IMR-90 (cell line): ENCODE measurements at places on chromosomes 4 and X.
A peak's percentile ranks its signal among the peaks of the same experiment; 100 is the strongest.

- peaks cover 7% of the 10 kb centered on the region for H3K27me3 ChIP-seq
- H3K36me3 ChIP-seq, result no peaks in the 10 kb centered on the region
- no peak overlapping the region for H3K4me3 ChIP-seq
- H3K27ac ChIP-seq, result no peak overlapping the region
- H3K4me1 ChIP-seq, result no peaks in the 10 kb centered on the region
Observed at GRCh38 chr4:24993551-24994080, 37.1 kb downstream of the LGI2 start.

DNA sequence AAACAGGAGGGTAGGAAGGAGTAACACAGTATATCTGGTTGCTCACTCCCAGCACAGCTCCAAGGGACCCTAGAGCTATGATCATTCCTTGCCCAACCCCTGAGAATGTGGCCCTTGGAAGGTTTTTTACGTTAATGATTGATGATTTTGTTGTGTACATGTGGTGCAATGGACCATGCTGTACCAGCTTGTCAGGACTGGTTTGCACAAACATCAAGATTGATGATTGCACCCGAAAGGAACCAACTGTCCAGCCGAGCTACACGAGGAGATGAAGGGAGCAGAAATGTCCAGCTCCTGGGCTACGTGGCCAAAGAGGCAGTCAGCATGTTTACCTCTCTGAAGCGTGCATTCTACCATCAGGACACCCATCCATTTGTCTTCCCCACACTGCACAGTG lies 83.2 kb upstream of the USP9X start:
- H3K4me3 ChIP-seq, result no peak overlapping the region
- H3K4me1 ChIP-seq, result no peaks in the 10 kb centered on the region
- peaks cover 8% of the 10 kb centered on the region; the same call in 1 of the 2 replicates for H3K27me3 ChIP-seq
- no peaks in the 10 kb centered on the region for H3K36me3 ChIP-seq

DNA sequence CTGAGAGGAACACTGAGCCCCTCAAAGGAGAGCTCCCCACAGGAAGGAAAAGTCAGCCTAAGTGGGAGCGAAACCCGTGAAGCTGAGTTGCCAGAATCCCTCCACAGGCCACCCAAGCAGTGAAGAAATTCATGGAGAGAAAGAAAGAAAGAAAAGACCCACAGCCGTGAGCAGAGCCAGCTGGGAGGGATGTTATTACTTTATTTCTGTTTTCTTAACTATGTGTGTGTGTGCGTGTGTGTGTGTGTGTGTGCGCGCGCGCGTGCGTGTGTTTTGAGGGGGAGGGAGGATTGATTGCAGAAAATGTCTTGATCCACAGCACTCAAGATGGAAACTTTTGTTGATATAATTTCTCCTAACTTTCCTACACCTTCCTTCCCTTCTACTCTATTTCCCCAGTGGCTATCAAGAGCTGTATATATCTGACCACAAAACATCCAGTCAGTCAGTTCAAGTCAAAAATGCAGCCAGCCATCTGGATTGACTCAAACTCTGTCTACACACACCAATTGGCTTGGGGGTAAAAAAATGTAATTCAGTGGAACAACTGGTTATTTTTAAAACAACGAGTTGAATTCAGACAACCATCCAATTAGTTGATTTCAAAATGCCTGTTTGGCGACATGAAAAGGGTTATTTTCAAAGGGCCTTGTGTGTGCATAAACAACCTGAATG lies 13.8 kb upstream of the GPC3 start:
- H3K4me3 ChIP-seq, result no peak overlapping the region
- no peak for DNase-seq
- no peaks in the 10 kb centered on the region for H3K36me3 ChIP-seq
- H3K27me3 ChIP-seq, result peaks cover 2% of the 10 kb centered on the region; the same call in 1 of the 2 replicates
- no peak overlapping the region for H3K27ac ChIP-seq

GRCh38 chr4:41471126-41472071 lies 66.6 kb upstream of the LIMCH1 start:
- H3K27me3 ChIP-seq, result no peaks in the 10 kb centered on the region
- H3K36me3 ChIP-seq, result no peaks in the 10 kb centered on the region
- no peak for DNase-seq
- H3K4me1 ChIP-seq, result no peaks in the 10 kb centered on the region
- H3K27ac ChIP-seq, result no peak overlapping the region
- no peak overlapping the region for H3K4me3 ChIP-seq

GRCh38 chrX:98380556-98380955 lies 1496.8 kb downstream of the RPA4 start:
- DNase-seq, result no peak
- no peak overlapping the region for H3K4me3 ChIP-seq
- no peaks in the 10 kb centered on the region for H3K27me3 ChIP-seq
- H3K36me3 ChIP-seq, result no peaks in the 10 kb centered on the region

DNA sequence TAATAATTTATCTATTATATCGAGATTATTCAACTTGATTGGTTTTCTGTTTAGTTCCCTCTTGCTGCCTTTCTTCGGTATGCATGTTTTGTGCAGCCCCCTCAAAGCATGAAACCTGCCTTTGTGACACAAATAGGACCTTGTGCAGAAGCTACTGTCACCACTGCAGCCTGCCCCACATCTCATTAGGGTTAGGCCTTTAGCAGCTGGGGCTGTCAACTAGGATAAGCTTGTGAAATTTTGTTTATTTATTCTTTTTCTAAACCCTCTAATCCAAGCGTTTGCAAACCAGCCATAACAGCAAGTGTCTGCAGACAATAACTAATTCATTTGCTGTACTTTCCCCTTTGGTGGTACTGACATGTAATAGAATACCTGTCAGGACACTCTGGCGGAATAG lies 258.9 kb downstream of the RCHY1 start:
- no peaks in the 10 kb centered on the region for H3K4me1 ChIP-seq
- no peak overlapping the region for H3K27ac ChIP-seq
- 0 out of 2 replicates have a peak, but pooled peaks cover 3% of the 10 kb centered on the region for H3K27me3 ChIP-seq

- no peaks in the 10 kb centered on the region for H3K36me3 ChIP-seq
- no peaks in the 10 kb centered on the region; the same call in 1 of the 2 replicates for H3K27me3 ChIP-seq
- no peaks in the 10 kb centered on the region for H3K4me1 ChIP-seq
Observed at GRCh38 chr4:109967798-109968520, 55.3 kb downstream of the EGF start.

DNA sequence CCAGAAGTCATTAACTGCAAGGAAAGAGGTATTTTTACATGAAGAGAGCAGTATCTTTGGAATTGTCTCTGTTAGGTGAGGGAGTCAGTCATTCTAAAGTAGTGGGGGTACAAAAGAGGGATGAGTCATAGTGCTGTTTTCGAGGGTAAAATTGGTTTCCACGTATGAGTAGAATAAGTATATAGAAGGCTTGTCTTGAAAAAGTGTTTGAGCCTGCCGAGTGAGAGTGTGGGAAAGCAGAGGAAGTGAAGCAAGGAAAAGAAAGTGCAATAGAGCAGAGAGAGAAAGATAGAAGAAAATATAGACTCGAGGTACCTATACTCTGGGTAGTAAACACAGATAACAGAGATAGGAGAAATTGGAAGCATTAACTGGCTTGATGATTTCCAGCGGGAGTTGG lies 696.4 kb downstream of the DMD start:
- no peak overlapping the region for H3K27ac ChIP-seq
- DNase-seq, result no peak
- no peaks in the 10 kb centered on the region for H3K4me1 ChIP-seq
- no peaks in the 10 kb centered on the region for H3K27me3 ChIP-seq
- H3K4me3 ChIP-seq, result no peak overlapping the region
- no peaks in the 10 kb centered on the region for H3K36me3 ChIP-seq

- peak; percentile 71 for DNase-seq
- H3K27me3 ChIP-seq, result no peaks in the 10 kb centered on the region
- peak within 1 kb of the TSS; percentile 99 for H3K4me3 ChIP-seq
- peak within 1 kb of the TSS; percentile 85 for H3K27ac ChIP-seq
Observed at GRCh38 chrX:141176586-141177451, at the start of gene LDOC1. TSS of gene LDOC1 (minus strand) at chrX:141177129. CDS start at chrX:141177021, 108 bp downstream.

- no peak overlapping the region for H3K4me3 ChIP-seq
- no peak for DNase-seq
- peaks cover 4% of the 10 kb centered on the region for H3K4me1 ChIP-seq
- peaks cover 55% of the 10 kb centered on the region for H3K36me3 ChIP-seq
- H3K27me3 ChIP-seq, result no peaks in the 10 kb centered on the region
- no peak overlapping the region for H3K27ac ChIP-seq
Observed at GRCh38 chr4:6878451-6879059, 31.1 kb upstream of the TBC1D14 start.

- DNase-seq, result no peak
- H3K36me3 ChIP-seq, result no peaks in the 10 kb centered on the region
- no peak overlapping the region for H3K4me3 ChIP-seq
- H3K27me3 ChIP-seq, result peaks cover 2% of the 10 kb centered on the region
Observed at GRCh38 chrX:105168577-105168976, 51.9 kb downstream of the TEX13A start.

DNA sequence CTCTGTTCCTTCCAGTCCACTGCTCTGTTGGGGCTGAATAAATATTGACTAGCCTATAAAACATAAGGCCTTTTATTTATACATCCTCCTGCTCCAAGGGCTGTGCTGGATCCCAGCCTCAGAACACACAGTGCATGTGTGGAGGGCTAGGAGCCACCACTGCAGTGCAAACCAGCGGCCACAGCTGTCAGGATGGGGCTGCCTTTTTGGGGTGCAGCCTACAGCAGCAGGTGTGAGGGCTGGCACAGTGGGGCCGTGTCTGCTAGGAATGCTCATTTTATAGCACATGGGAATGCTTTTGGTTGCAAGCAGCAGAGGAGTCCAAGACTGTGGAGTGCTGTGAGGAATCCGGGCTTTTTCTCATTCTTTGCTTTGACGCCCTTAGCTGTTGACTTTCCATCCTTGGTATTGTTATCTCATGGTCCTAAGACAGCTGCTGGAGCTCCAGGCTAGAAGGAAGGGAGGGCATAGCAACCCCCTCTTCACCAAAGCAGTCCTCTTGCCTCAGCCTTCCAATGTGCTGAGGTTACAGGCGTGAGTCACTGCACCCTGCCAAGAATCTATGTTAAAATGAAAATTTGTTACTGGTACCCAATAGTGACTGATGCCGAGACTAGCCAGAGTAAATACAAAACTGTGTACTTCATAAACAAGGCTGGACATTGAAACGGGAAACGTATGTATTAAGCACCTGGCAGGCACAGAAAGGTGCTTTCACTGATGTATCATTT lies 334.3 kb upstream of the GATB start:
- H3K4me1 ChIP-seq, result no peaks in the 10 kb centered on the region; the same call in 1 of the 2 replicates
- H3K4me3 ChIP-seq, result no peak overlapping the region
- no peaks in the 10 kb centered on the region for H3K36me3 ChIP-seq
- H3K27ac ChIP-seq, result no peak overlapping the region
- DNase-seq, result peak; percentile 67

GRCh38 chr4:183541010-183541751 lies 36.3 kb downstream of the ING2 start:
- H3K27me3 ChIP-seq, result no peaks in the 10 kb centered on the region
- H3K27ac ChIP-seq, result no peak overlapping the region; the same call in 1 of the 2 replicates
- no peaks in the 10 kb centered on the region for H3K36me3 ChIP-seq
- H3K4me1 ChIP-seq, result peaks cover 8% of the 10 kb centered on the region; the same call in 1 of the 2 replicates

- no peak overlapping the region for H3K4me3 ChIP-seq
- no peaks in the 10 kb centered on the region for H3K27me3 ChIP-seq
- H3K27ac ChIP-seq, result no peak overlapping the region
- DNase-seq, result no peak
Observed at GRCh38 chrX:34586936-34587335, 70.1 kb downstream of the TMEM47 start.

- H3K4me1 ChIP-seq, result no peaks in the 10 kb centered on the region
- H3K27ac ChIP-seq, result no peak overlapping the region
- no peaks in the 10 kb centered on the region for H3K27me3 ChIP-seq
- no peaks in the 10 kb centered on the region for H3K36me3 ChIP-seq
- H3K4me3 ChIP-seq, result no peak overlapping the region
- peak; percentile 69 for DNase-seq
Observed at GRCh38 chrX:149962859-149963757, 24.8 kb upstream of the EOLA2 start.

GRCh38 chr4:20570981-20571715 lies 129.1 kb upstream of the PACRGL start:
- H3K27ac ChIP-seq, result no peak overlapping the region
- no peaks in the 10 kb centered on the region for H3K36me3 ChIP-seq
- H3K4me1 ChIP-seq, result no peaks in the 10 kb centered on the region
- H3K4me3 ChIP-seq, result no peak overlapping the region
- no peaks in the 10 kb centered on the region for H3K27me3 ChIP-seq

DNA sequence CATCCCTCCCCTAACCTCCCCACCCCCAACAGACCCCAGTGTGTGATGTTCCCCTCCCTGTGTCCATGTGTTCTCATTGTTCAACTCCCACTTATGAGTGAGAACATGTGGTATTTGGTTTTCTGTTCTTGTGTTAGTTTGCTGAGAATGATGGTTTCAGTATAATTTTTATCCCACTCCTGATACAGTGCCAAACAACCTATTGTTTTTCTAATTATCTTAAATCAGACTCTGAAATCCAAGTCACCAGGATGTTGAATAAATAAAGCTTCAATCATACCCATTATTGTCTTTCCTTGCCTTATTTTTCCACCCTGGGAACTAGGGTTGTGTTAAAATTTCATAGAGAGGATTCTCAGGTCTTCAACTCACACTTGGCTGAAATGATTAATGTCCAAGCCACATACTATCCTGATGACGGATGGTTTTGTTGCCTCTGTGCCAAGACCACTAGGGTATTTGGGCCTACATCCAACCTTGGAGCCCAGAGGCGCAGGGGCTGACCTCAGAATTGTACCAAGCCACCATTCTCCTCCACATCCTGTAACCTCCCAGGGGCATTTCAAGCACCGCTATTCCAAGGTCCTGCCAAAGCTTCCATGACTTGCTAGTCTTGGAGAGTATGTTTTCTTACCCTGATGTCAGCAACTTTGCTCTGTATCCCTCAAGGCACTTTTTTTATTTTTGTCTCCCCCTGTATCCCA lies 332.4 kb downstream of the ARHGAP24 start:
- H3K27ac ChIP-seq, result no peak overlapping the region
- H3K4me1 ChIP-seq, result no peaks in the 10 kb centered on the region
- no peak overlapping the region for H3K4me3 ChIP-seq
- H3K36me3 ChIP-seq, result no peaks in the 10 kb centered on the region

GRCh38 chr4:186249785-186250754 lies 15.9 kb upstream of the F11 start:
- H3K4me1 ChIP-seq, result peaks cover 3% of the 10 kb centered on the region
- H3K27ac ChIP-seq, result peak overlapping the region; percentile 34; the same call in 1 of the 2 replicates
- peak; percentile 85 for DNase-seq
- H3K36me3 ChIP-seq, result no peaks in the 10 kb centered on the region
- H3K4me3 ChIP-seq, result no peak overlapping the region

DNA sequence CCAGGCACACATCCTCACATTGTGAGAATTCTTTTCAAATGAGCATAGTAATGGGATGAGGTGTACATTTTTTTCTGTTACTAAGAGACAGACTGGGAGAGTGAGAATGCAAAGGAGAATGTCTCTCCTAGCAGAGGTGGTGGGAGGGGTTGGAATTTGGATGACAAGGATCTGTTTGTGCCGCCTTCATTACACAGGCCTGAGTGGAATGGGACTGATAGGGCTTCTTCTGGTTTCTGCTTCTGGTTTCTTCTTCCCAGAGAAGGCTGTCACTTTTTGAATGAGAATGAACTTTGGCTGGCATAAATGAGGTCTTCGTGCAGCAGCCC lies 55.4 kb downstream of the C4orf51 start:
- H3K36me3 ChIP-seq, result no peaks in the 10 kb centered on the region
- peak overlapping the region; percentile 47 for H3K27ac ChIP-seq
- peaks cover 30% of the 10 kb centered on the region for H3K4me1 ChIP-seq
- peak; percentile 96 for DNase-seq
